Naive thymus-derived CD4-positive, alpha-beta T cell (primary cell): ENCODE measurements at places on chromosomes 12 and 14.
A peak's percentile ranks its signal among the peaks of the same experiment; 100 is the strongest.

DNA sequence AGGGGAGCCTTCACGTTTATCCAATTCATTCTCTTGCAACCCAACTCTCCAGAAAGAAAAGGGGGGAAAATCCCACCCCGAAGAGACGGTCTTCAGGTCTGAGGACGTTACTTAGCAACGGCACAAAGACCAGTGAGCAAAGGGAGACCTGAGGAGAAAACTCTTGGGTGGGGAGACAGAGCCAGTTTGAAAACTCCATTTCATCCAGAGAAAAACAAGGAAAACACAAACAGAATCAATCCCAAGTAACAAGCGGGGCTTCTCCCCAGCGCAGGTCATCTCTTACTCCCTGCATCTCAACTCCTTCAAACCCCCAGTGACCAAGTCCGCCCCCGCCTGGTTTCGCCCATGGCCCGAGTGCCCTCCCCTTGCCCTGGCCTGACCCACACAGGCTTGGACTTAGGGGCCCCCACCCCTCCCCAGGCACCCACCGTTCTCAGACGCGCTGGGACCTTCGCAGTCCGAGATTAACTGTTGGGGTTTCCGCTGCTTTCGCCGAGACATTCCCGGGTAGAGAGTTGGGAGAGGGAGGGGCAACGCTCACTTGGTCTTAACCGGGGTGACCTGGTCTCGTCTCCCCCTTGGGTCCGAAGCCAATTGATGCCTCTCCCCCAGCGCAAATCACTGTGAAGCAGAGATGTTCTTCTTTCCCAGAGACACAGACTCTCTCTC, 10.4 kb upstream of the SALL2 start:
- H3K27me3 ChIP-seq: peaks cover 3% of the 10 kb centered on the region
- H3K36me3 ChIP-seq: no peaks in the 10 kb centered on the region
- DNase-seq: no peak
- no peak overlapping the region for H3K27ac ChIP-seq
- no peak overlapping the region for H3K4me3 ChIP-seq

GRCh38 chr12:106892075-106892474, 63.6 kb upstream of the TMEM263 start:
- no peak overlapping the region for H3K4me3 ChIP-seq
- DNase-seq: no peak
- H3K27me3 ChIP-seq: no peaks in the 10 kb centered on the region
- no peaks in the 10 kb centered on the region for H3K36me3 ChIP-seq
- no peak overlapping the region for H3K27ac ChIP-seq

DNA sequence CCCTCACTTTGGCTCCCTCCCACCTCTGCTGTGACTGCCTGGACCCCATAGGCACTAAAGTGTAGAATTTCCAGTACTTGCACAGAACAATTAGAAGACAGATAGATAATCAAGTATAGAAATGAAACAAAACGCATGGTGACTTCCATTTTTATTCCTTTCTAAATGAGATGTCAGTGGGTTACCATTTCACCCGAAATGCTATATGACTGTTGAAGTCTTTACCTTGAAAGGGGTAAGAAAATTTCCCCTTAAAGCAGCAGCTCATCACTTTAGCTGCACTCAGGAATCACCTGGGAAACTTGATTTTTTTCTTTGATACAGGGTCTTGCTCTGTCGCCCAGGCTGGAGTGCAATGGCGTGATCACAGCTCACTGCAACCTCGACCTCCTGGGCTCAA, 12.5 kb upstream of the KSR2 start:
- H3K36me3 ChIP-seq: no peaks in the 10 kb centered on the region
- no peaks in the 10 kb centered on the region for H3K4me1 ChIP-seq
- no peak for DNase-seq
- H3K27ac ChIP-seq: no peak overlapping the region
- no peak overlapping the region for H3K4me3 ChIP-seq
- no peaks in the 10 kb centered on the region for H3K27me3 ChIP-seq

GRCh38 chr12:29066011-29066588, 83.0 kb upstream of the FAR2 start:
- no peaks in the 10 kb centered on the region for H3K36me3 ChIP-seq
- H3K27me3 ChIP-seq: no peaks in the 10 kb centered on the region
- H3K27ac ChIP-seq: no peak overlapping the region
- no peak for DNase-seq
- H3K4me1 ChIP-seq: no peaks in the 10 kb centered on the region

- no peak for DNase-seq
- no peaks in the 10 kb centered on the region for H3K36me3 ChIP-seq
- H3K27me3 ChIP-seq: no peaks in the 10 kb centered on the region
- no peaks in the 10 kb centered on the region for H3K4me1 ChIP-seq
- H3K27ac ChIP-seq: no peak overlapping the region
- no peak overlapping the region for H3K4me3 ChIP-seq
These were observed 163.6 kb upstream of the PARP11 start for GRCh38 chr12:4036671-4037271.

GRCh38 chr14:91872011-91872501, 4.7 kb upstream of the TC2N start:
- H3K4me1 ChIP-seq: peaks cover 89% of the 10 kb centered on the region
- no peaks in the 10 kb centered on the region for H3K27me3 ChIP-seq
- no peak for DNase-seq
- H3K27ac ChIP-seq: peak overlapping the region; percentile 91
- H3K4me3 ChIP-seq: peak overlapping the region; percentile 56
- H3K36me3 ChIP-seq: no peaks in the 10 kb centered on the region

DNA sequence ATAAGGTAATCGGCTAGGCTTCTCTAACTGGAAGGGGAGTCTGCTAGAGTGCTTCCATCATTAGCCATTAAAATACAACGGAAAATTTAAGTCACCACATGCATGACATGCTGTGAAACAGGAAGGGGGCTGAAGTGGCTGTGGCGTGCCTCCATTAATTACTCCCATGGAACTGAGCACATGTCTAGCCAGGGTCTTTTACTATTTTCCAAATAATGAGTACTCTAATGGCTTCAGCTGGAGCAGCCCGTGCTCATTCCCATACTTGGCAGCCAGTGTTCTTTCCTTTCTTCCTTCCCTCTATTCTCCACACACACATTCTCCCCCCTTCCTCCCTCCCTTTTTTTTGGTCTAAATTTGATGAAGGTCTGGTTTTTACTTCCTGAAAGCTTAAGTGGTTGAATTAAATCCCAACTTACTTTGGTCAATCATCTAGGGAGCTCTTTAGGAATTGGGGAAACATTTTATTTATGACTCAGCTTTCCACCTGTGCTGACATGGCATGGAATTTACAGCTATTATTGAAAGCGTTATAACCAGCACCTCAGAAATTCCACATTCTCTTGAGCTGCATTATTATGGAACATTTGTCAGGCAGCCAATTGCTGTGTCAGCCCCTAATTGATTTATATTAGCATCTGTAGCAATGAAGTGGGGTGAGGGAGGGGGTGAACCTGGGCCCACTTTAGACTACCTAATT, 72.3 kb downstream of the LRIG3 start:
- no peaks in the 10 kb centered on the region for H3K36me3 ChIP-seq
- H3K4me3 ChIP-seq: no peak overlapping the region
- no peak overlapping the region for H3K27ac ChIP-seq
- no peaks in the 10 kb centered on the region for H3K27me3 ChIP-seq
- H3K4me1 ChIP-seq: no peaks in the 10 kb centered on the region

GRCh38 chr14:101887219-101887618, 77.2 kb upstream of the DYNC1H1 start:
- no peak overlapping the region for H3K27ac ChIP-seq
- peaks cover 89% of the 10 kb centered on the region for H3K36me3 ChIP-seq
- no peaks in the 10 kb centered on the region for H3K4me1 ChIP-seq
- no peak overlapping the region for H3K4me3 ChIP-seq
- H3K27me3 ChIP-seq: no peaks in the 10 kb centered on the region

DNA sequence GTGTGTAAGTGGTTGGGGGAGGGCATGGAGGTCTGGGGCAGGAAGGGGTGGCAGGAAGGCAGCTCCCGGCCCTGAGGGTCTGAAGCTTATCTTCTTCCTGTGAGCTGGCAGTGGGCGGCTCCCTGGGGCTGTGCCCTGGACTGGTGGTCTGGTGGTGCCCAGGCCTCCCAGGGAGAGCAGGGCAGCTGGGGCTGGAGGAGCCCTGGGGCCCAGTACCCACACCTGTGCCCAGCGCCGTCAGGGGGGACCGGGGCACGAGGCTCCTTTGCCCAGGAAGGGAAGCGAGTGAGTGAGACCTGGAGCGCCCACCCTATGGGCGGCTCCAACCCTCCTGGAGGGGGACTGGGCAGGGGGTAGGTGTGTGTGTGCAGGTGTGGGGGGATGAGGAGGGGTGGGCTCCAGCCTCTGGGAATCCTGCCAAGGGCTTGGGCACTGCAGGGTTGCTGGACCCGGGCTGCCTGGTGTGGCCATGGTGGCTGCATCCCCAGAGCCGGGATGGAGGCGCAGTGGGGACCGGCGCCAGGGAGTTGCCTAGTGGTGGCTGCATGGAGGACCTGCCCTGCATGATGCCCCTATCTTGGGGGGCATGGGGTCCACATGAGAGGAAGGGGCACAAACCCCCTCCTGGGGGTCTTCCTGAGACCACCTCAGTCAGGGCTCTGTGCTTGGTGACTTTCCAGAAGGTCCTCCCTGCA, 353.6 kb downstream of the TMEM121 start:
- H3K4me1 ChIP-seq: no peaks in the 10 kb centered on the region
- H3K4me3 ChIP-seq: no peak overlapping the region
- H3K27ac ChIP-seq: no peak overlapping the region
- DNase-seq: peak; percentile 11
- H3K27me3 ChIP-seq: no peaks in the 10 kb centered on the region

DNA sequence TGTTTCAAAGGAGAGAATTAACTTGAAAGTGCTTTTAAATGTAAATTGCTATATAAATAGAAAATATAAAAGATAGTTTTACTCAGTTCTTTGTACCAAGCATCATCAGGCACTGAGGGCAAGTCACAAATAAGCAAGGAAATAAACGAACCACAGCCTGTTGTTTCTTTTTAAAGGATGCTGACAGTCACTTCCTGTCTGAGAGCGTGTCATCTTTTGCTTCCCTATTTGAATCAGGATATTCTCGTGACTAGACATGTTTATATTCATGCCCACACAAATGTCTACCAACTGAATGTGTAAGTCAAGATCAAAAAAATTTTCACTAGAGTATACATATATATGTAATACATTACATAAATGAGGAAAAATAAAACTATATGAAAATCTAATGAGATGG, 31.4 kb upstream of the SLC2A13 start:
- H3K4me3 ChIP-seq: no peak overlapping the region
- no peaks in the 10 kb centered on the region for H3K4me1 ChIP-seq
- DNase-seq: peak; percentile 19
- H3K27ac ChIP-seq: no peak overlapping the region

- H3K36me3 ChIP-seq: no peaks in the 10 kb centered on the region
- H3K4me1 ChIP-seq: no peaks in the 10 kb centered on the region
- no peak for DNase-seq
- no peaks in the 10 kb centered on the region for H3K27me3 ChIP-seq
- H3K4me3 ChIP-seq: no peak overlapping the region
- no peak overlapping the region for H3K27ac ChIP-seq
These were observed 95.5 kb upstream of the SLC16A7 start for GRCh38 chr12:59500335-59500734.

GRCh38 chr12:107612508-107612907, 73.1 kb upstream of the PWP1 start:
- H3K4me3 ChIP-seq: no peak overlapping the region
- peaks cover 36% of the 10 kb centered on the region for H3K36me3 ChIP-seq
- no peak for DNase-seq
- H3K4me1 ChIP-seq: no peaks in the 10 kb centered on the region
- no peak overlapping the region for H3K27ac ChIP-seq
- no peaks in the 10 kb centered on the region for H3K27me3 ChIP-seq

DNA sequence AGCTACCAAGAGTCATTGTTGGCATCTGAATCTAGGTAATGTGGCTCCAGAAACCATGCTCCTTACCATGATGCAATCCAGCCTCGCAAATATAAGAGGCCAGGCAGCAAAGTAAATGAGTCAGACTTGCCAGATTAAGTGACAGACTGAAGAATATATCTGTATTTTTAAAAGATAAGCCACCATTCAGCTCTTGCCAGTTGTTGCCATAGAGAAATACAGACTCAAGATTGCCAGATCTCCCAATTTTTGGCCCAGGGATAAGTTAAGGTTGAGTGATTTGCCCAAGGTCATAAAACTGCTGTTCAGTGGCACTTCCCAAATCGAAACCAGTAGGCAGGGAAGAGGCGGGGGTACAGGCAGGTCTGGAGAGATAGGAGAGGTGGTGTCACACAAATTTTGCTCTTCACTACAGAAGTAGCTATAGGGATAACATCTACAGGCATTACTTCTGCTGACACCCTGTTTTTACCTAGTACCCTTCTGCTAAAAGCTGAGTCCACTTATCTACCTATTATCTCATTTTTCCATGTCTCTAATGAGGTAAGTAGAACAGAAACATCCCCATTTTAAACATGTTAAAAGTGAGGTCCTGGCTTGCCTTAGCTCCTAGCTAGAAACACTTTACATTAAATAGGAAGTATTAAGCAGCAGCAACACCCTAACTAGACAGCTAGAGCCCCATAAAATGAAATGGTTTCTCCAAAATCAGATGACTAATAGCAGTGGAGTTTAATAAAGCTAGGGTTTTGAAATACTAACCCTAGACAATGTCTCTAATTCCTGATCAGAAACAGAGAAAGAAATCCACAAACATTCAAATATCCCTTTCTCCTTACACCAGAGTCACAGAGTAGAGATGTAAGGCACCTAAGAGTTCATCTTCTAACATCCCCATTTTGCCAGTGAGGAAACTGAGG, 19.5 kb downstream of the DCAF5 start:
- H3K27ac ChIP-seq: peak overlapping the region; percentile 23
- no peaks in the 10 kb centered on the region for H3K36me3 ChIP-seq
- no peaks in the 10 kb centered on the region for H3K27me3 ChIP-seq

DNA sequence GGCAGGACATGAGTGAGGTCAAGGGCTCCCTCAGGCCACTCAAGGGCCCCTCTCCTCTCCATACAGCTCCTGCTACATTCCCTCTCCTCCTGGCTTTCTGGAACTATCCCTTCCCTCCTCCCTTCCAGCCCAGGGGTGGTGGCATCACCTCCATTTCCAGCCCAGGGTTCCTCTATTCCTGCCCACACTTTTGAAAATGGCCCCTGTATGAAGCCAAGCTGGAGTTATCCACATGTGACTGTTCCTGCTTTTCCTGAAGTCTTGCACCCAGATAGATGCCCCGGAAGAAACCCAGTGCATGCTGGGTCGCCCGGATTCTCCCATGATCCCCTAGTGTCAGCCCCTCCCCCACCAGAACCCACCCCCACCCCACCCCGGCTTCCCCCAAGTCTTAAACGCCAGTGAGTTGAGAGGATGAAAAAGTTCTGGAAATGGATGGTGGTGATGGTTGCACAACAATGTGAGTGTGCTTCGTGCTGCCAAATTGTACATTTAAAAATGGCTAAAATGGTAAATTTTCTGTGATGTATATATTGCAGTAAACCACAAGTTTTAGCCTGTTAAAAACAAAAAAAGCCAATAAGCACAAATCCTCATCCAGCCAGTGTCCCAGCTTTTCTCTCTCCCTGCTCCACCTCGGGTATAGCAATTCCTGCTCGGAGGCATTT, 136.9 kb downstream of the SCARB1 start:
- H3K4me3 ChIP-seq: no peak overlapping the region
- DNase-seq: no peak
- no peaks in the 10 kb centered on the region for H3K4me1 ChIP-seq
- H3K36me3 ChIP-seq: no peaks in the 10 kb centered on the region
- no peaks in the 10 kb centered on the region for H3K27me3 ChIP-seq

DNA sequence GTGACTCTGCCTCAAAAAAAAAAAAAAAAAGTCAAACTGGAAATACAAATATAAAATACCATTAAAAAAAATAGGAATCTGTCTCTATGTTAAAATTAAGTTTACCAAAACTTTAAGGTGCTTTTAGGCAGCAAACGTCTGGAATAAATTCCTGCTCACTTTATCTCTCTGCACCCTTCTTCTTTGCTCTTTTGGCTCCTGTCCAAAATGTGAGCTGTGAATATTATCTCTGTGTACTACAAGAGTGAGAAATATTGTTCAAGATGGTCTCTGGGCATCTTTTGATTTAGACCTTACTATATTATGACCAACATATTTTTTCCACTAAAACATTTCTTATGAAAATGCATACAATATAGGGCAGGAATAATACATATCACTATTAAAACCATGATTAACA, 63.7 kb downstream of the PUS7L start:
- no peaks in the 10 kb centered on the region for H3K4me1 ChIP-seq
- H3K4me3 ChIP-seq: no peak overlapping the region
- no peak overlapping the region for H3K27ac ChIP-seq
